ENCODE measurements at places on chromosomes 2 and 18. TPM values are rescaled to one million over a fixed set of nuclear protein-coding genes. Genes with fewer than 3 reads are reported as not detected.

- H3K27ac ChIP-seq, result peak overlapping the region; percentile 31
- H3K27me3 ChIP-seq, result peaks cover 21% of the 10 kb centered on the region
- H3K36me3 ChIP-seq, result no peaks in the 10 kb centered on the region
- peak; percentile 94 for DNase-seq
- H3K4me3 ChIP-seq, result no peak overlapping the region
Measured at GRCh38 chr18:59123588-59124369, 15.9 kb upstream of the SEC11C start.

DNA sequence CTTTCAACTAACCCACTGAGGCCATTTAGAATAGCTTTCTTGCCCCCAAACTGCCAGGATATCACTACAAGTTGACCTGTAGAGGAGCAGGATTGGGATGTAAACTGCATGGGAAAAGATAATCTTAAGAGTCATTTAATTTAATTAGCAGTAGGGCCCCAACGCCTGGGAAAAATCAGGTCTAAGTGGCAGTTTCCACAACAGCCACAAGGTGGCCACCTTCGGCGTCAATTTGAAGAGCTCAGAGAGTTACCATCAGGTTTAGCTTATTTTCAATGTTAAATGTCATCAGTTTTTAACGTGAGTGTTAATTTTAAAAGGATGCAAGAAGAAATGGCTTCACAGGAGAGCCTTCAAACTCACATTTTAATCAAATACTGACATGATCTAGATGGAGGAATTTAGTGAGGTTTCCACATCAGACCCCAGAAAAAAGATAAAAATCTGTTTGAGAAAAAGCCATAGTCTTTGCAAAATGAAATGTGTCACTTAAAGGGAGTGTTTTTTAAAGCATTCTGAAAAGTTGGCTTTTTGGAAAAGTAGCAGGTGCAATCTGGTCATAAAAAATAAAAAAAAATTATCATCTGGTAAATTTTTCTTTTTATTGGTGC lies 77.3 kb upstream of the UPP2 start:
- no peak overlapping the region for H3K4me3 ChIP-seq
- H3K27me3 ChIP-seq, result no peaks in the 10 kb centered on the region
- no peaks in the 10 kb centered on the region for H3K4me1 ChIP-seq
- peak; percentile 67 for DNase-seq

NOL4 gene
- not detected for total RNA-seq

- peak overlapping the region; percentile 99 for H3K4me3 ChIP-seq
- H3K27me3 ChIP-seq, result no peaks in the 10 kb centered on the region
- DNase-seq, result no peak
- H3K4me1 ChIP-seq, result peaks cover 17% of the 10 kb centered on the region
- peaks cover 39% of the 10 kb centered on the region for H3K36me3 ChIP-seq
Measured at GRCh38 chr18:35974181-35974580, 1.7 kb downstream of the RMP24 start.

CFAP221 gene
- not detected for total RNA-seq

DNA sequence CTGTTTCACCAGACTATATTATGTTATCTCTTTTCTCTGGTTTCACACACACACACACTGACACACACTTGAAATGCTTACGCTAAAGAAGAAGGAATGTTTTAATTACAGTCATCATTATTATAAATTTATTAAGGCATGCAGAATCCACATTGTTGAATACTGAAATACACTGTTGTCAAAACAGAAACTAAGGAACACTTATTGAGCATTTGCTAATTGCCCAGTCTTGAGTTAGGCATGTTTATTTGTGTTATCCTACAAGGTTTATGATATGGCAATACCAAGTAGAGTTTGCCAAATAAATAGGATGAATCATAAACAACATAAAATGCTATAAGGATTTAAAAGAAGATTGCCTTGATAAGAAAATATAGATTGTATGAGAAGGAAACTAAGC lies 917.0 kb upstream of the PIK3C3 start:
- H3K27ac ChIP-seq, result no peak overlapping the region
- no peak overlapping the region for H3K4me3 ChIP-seq
- no peak for DNase-seq
- H3K4me1 ChIP-seq, result no peaks in the 10 kb centered on the region

ZC3H15 gene
- 43.8 TPM for total RNA-seq

TIMM21 gene
- total RNA-seq, result 27.6 TPM
